NCI-H446 (cell line): ENCODE measurements at places on chromosomes 7 and 10.

DNA sequence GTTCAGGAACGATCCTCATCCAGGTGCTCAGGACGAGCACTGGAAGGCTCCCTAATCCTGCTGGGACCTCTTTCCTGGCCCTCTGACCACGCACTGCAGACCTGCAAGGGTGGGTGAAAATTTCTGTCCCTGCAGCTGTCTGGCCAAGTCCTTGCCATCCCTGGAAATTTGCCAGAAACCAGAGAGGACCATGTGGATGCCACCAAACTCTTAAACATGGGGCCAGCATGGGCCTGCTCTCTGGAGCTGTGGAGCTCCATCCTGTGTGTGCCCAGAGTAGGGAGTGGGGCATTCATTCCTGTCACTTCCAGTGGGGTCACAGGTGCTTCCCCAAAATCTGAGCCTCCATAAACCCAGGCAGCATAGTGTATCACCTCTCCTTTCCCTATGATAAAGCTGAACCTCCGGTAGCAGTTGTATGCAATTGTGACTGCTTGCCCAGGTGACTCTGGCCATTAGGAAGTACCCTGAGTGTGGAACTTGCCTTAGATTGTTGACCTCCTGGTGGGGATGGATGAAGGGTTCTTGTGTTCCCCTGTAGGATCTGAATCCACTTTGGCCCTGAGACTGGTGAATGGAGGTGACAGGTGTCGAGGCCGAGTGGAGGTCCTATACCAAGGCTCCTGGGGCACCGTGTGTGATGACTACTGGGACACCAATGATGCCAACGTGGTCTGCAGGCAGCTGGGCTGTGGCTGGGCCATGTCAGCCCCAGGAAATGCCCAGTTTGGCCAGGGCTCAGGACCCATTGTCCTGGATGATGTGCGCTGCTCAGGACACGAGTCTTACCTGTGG lies 57.1 kb downstream of the DMBT1 start:
- DNase-seq: no peak

GRCh38 chr10:12943425-12943824 lies 58.1 kb downstream of the CCDC3 start:
- DNase-seq: no peak

DNA sequence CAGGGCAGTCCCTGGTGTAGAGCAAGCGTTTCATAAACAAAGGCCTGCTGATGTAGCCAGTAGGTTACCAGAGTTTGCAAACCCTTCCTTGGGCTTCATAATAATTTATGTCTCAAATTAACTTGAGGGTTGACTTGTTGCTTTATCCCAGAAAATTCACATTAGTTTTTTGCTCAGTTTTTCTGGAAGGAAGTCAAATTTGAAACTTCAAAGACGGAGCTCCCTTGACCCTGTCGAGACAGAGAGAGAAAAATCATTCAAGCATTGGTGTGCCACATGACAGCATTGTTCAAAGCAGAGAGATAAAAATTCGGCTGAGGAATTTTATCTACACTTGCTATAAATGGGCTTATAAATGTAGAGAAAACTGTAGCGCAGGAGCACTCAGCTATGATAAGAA lies 627.7 kb downstream of the TNS3 start:
- no peak for DNase-seq

- DNase-seq: no peak
Measured at GRCh38 chr7:129502708-129503685, 666 bp downstream of the SMKR1 start.

GRCh38 chr7:32490127-32490796 lies at the start of gene LSM5:
Gene LSM5 (minus strand): TSS chr7:32490380. CDS start chr7:32490365, 15 bp downstream.
- peak; percentile 96 for DNase-seq

DNA sequence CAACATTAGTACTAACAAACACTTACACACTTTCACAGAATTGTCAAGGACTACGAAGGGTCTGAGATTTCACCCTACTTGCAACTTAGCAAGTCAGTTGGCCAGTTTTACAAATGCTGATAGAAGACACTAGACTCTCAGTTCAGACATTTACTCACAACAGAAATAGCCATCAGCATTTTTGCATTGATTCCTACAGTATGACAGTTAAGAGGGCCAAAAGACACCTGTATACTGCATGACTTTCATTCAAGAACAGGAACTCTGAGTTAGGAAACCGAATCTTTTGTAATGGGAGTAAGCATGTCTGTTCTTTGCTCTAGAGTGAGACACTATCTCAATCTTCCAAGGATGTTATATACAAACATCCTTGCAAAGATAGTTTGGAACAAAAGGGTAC lies 40.9 kb downstream of the FAM204A start:
- DNase-seq: no peak

DNA sequence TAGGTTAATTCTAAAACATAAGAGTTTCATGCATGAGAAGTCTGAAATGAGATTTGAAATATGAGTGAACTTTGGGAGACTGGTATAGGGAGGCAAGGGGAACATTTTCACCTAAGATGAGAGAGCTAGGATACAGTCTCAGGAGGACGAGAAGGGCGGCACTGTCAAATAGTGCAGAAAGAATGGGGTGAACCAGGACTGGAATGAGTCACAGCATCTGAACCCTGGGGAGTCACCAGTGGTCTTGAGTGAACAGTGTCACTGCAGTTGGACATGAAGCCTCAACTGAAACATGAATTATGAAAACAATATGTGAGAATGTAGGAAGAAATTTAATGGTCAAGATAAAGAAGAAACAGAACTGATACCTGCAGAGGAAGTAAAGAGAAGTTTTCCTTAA lies 33.8 kb downstream of the GNG11 start:
- DNase-seq: no peak

DNA sequence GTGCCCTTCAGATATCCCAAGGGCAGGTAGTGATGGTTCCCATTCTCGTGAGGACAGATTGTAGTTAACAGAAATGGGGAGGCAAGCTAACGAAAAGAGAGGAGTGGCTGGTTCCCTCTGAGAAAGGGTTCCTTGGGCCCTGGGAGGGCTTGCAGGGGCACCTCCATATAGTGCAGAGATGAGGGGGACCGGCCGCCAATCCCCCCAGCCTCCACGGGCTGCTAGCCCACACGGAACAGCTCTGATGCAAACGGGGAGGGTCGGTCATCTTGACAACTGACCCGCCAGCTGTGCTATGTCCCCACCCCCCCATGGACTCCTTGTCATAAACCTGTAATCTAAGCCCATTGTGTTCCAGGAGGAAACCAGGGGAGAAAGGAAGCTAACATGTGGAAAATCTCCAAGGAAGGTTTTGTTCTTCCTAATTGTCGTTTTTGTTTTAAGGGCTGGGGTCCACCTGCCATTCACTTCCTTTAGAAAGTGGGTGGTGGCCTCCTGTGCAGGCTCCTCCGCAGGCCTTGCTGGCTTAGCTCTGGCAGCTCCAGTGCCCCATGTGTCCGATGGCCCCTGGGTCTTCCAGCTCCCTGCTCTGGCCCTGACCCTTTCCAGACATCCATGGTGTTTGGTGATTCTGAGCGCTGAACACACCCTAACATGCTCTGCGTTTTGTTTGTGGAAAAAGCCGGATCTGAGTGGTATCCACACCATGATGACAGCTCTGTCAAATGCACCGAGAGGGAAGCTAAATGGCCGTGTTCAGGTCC lies 15.9 kb downstream of the ADCY1 start:
- DNase-seq: no peak

DNA sequence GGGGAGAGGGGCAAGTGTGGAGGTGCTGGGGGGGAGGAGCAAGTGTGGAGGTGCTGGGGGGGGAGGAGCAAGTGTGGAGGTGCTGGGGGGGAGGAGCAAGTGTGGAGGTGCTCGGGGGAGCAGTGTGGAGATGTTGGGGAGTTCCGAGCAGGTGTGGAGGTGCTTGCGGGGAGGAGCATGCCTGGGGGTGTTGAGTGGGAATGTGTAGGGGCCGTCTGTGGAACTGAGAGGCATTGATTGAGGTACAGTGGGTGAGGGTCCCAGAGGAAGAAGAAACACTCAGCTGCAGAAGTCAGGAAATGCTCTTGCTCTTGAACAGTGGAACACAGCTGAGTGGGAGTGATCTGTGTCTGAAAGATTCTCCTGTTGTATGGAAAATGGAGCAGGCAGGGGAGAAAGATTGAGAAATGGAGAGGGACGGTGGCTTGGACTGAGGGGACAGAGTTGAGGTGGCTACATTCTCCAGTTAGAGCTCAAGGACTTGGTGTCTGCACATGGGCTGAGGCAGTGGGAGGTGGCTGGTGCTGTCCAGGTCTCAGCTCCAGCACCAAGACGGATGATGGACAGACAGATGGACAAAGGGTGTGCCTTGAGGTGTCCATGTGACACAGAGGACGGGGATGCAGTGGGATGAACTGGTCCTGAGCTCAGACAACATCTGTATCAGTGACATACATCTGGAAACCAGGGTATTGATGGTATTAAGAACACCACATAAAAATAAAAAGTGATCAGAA lies 25.2 kb upstream of the NCAPG2 start:
- no peak for DNase-seq

DNA sequence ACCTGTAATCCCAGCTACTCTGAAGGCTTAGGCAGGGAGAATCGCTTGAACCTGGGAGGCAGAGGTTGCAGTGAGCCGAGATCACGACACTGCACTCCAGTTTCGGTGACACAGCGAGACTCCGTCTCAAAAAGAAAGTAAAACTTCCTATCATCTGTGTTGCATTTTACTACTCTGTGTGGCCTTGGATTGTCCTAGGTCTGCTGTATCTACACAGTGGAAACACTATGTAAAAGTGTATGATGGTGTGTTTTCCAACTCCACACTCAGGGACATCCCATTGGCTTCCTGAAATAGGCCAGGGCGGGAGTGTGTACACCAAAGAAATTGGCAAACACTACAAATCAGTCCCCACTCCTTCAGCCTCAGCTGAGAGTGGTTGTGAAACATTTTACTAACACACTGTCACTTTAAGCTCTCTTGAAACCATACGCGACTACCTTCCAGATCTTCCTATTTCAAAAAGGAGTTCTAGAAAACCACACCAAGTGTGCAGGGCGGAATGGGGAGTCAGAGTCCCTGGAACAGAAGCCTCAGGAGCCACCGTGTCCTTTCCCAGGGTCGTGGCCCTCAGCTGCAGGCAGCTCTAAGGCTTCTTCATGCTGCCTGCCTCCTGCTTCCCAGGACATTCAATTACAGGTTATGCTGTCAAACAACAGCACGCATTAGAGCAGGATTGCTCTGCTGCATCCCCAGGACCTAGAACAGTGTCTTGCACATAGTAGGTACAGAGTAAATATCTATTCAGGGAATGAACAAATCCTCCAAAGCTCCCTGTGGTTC lies 275.4 kb downstream of the PARD3 start:
- DNase-seq: no peak

DNA sequence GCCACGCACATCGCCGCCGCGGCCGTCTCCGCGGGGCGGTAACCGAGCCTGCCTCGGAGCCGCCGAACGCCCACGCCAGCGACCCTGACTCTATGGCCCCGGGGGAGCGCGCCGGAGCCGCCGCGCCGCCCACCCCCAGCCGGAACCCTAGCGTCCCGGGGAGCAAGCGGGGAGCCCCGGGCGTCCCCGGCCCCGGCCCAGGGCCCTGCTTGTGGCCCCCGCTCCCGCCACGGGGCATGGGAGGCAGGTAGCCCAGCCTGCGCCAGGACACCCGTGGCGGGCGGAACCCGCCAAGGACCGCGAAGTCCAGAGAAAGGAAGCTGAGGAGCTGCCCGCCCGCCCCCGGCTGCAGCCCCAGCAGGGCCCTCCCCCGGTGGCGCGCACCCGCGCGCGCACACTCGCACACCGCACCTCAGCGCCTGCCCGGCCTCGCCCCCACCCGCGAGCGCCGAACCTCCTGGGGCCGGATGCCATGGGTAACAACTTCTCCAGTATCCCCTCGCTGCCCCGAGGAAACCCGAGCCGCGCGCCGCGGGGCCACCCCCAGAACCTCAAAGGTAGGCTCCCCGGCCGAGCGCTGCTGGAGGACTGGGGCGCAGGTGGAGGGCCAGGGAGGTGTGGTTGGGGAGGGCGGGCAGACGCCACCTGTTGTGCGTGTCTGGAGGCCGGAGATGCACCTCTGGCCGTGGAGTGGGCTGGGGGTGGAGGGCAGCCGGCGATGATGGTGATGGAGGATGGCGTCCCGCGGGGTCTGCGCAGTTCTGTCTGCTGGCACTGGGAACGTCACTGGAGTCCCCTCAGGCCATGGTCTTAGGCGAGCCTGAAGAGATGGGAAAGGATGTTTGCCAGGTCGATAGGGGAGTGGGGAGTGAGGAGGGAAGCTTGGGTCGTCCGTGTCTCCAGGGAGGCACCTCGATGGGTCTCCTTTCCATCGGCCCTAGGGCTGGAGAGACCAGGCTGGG lies 692 bp downstream of the NEURL1 start:
- no peak for DNase-seq

DNA sequence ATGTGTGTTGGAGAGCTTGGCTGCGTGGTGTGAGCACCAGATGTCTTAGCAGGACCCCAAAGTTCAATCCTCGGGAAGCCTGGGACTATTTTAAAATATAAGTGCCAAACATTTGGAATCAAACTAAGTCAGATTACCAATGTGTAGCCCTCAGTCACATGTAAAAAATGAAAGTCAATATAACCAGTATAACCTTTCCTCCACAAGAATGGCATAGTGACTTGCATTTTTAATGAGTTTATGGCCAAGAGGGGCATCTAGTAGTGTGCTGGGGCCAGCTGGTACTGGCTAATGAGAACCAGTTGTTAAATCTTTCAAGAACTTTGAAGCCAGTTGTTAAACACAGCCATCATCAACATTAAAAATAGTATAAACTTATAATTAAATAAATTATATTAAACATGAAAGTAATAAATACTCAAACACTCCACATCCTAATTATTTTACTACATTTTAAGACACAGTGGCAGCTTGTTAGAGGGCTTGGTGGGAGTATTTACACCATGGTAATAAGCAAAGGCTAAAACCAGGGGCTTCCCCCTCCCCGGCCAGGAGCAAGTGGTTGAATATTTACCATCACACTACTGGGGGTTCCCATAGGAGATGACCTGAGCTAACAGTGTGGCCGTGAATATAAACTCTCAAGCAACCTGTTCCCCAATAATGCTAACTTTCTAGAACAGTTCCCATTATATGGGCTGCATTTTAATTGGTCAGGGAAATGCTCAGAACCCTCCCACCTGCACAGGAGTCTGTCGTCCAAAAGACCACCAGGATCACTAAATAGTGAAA lies 7.9 kb upstream of the FAM170B start:
- DNase-seq: no peak

DNA sequence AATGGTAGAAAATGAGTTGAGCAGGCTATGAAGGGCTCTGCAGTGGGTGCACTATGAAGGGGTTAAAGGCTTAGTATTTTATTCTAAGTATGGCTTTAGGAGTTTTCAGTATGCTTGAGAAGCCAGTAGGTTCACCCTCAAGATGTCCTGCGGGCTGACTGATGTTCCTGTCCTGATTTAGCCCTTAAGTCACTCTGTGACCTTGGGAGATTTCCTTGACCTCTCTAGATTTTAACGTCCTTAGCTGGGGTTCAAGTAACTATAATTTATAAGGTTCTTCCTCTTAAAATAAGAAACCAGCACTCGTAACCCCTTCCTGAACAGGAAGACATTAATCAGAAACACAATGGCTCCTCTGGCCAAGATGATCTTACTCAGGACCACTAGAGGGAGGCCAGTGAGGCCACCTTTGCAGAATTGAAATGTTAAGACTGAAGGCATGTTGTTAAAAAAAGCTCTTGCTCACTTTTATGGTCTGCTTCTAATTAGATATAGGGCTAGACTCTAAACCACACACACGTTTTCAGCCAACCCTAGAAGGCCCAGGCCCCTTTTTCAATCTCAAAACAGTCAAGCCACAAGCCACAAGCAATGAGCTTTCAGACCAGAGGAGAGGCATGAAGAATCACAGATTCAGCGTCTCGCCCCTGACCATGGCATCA lies 41.9 kb downstream of the CDK1 start:
- DNase-seq: no peak

GRCh38 chr7:83060218-83060617 lies 102.5 kb downstream of the PCLO start:
- DNase-seq: peak; percentile 59

GRCh38 chr7:122225874-122226273 lies 78.7 kb downstream of the FEZF1 start:
- no peak for DNase-seq

GRCh38 chr10:100981178-100981772 lies 6.0 kb downstream of the MRPL43 start:
- no peak for DNase-seq
